ENCODE measurements at places on chromosomes 4 and X.
A peak's percentile ranks its signal among the peaks of the same experiment; 100 is the strongest.

- DNase-seq = no peak
Observed at GRCh38 chr4:99219072-99219471, at the start of gene ADH6. TSS of gene ADH6 (minus strand) at chr4:99219246. CDS start at chr4:99219152, 94 bp downstream.

DNA sequence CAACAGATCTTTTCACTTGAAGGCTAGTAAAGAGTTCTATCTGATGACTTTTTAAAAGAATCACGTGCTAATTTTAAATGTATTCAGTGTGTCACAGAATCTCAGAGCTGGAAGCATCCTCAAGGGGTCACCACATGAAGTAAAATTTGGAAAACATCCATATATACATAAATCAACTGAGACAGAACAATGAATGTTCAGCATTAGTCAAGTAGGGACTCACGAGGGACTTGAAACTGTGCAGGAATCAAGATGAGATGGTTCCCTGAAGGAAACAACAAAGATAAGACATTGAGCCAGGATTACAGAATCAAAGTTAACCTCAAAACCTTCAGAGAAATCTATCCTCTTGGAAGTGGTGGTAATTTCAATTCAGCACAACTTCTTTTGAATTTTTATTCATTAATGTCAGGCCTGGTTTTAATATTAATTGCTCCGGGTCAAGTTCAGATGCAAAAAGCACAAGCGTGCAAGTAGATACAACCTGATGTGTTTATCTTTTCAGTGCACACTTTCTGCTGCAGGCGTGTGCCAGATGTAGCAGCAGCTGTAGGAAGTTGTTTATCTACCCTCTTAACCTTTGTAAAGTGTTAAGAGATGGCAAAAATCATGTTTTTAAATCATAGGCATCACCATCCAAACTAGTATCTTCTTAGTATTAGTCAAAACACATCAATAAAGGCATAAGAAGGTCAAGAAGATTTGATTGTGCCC lies 87.7 kb upstream of the SRD5A3 start:
- no peak for DNase-seq

- DNase-seq = no peak
Observed at GRCh38 chr4:140156529-140157171, 2.7 kb upstream of the MAML3 start.

- DNase-seq = no peak
Observed at GRCh38 chr4:24689212-24689611, 104.9 kb upstream of the DHX15 start.

GRCh38 chrX:905848-906566 lies 275.4 kb downstream of the SHOX start:
- DNase-seq = no peak

GRCh38 chr4:1722551-1723118 lies 1.3 kb downstream of the TACC3 start:
- DNase-seq = no peak

DNA sequence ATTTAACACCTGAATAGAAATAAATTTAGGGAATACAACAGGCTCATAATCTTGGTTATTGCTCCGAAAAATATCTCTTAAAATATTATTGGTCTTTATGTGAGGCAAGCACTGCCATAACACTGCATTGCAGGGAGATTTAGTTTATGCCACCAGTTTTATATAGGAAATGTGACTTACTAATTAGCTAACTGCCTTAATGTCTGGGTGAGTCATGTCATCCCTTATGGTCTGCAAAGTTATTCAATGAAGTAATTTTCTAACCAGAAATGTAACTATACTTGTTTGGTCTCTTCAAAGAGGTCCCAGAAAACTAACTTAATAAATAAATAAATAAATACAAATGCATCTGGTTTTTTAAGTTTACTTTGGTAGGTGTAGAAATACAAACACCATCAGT lies 597.2 kb downstream of the GALNTL6 start:
- no peak for DNase-seq

DNA sequence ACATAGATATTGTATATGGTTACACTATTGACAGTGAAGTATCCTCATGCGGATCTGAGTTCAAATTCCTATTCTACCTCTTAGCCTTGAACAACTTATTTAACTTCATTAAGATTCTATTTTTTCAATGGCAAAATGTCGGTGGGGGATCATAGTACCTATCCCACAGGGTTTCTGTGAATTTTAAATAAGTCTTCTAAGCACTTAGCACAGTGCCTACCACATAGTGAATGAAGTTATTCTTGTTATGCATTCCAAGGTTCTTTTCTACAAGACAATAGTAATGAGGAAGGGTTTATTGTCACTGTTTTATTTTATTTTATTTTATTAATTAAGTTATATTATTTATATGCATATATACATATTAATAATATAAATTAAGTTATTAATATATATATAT lies 8.8 kb upstream of the ENAM start:
- no peak for DNase-seq

DNA sequence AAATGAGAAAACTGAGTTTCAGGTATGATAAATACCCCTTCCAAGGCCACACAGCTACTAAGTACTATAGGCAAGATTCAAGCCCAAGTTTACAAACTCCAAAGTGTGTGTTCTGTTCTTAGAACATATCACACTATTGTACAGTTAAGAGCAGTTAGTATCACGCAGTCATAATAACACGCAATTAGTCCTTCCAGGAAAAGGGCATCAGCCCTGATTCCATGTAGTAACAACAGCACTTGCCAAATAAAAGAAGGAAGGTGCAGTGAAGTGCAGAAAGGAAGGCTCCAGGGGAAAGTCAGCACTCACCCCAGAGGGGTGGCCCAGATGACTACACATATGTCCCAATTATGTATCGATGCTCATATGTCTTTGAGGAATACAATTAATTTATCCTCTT lies 4.4 kb downstream of the TASL start:
- DNase-seq = no peak

DNA sequence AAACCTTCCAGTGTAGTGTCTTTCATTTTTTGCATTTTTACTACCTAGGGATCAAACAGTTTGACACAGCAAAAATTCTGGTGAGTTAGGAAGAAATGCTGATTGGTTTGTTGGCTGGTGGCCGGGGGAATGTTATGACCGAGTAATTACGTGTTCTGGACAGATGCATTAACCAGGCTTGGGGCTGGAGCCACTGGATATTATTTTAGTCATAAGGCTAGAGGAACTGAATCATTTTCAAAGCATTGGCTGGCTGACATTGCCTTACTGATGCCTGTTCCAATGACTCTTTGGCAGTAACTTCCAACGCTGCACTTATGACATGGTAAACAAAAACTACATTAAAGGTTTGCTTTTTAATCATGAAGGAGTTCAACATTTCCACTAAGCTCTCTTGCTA lies 84.6 kb downstream of the FBXO8 start:
- peak; percentile 48 for DNase-seq

DNA sequence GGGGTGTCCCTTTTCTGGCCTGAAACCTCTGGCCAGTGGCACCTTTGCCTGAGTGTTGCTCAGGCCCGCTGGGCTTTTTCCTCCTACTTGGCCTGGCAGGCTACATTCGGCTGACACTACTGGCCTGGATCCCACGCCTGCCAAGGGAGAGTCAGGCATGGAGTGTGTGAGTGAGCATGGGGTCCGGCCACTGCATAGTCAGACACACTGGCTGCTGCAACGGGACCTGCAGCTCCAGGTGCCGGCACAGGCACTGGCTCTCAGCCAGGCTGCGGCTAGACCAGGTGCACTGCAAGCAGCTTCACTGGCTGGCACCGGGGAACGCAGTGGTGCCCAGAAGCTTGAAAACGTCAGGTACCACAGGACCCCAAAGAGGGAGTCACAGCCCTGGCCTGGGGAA lies 434.9 kb downstream of the ARHGAP24 start:
- no peak for DNase-seq

- no peak for DNase-seq
Observed at GRCh38 chr4:179871726-179872125, 2371.5 kb upstream of the TENM3 start.

DNA sequence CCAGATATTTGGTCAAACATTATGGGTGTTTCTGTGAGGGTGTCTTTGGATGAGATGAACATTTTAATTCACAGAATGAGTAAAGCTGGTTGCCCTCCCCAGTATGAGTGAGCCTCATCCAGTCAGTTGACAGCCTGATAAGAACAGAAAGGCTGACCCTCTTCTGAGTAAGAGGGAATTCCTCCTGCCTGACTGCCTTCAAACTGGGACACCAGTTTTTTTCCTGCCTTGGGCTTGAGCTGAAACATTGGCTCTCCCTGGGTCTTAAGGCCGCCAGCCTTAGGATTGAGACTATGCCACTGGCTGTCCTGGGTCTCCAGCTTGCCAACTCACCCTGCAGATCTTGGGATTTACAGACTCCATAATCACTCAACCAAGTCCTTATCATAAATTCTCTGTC lies 14.5 kb upstream of the MAML3 start:
- DNase-seq = peak; percentile 35

- DNase-seq = no peak
Observed at GRCh38 chr4:184286358-184286757, 68.7 kb upstream of the ENPP6 start.

DNA sequence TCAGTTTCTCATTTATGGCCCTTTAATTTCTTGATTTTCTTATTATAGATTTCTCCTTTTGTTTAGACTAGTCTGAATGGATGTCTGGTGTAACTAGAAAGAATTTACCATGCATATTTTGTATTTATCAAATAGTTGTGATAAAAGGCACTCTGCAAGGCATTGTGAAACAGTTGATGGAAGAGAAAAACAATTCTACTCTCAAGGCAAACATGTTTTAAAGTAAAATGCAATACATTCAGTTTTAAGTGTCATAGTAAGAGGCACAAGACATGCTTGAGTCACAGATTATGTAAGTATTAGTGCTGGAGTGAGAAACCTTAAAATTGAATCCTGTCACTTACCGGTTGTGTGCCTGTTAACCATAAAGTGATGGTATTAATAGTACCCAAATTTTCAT lies 283.3 kb upstream of the DKK2 start:
- DNase-seq = no peak

DNA sequence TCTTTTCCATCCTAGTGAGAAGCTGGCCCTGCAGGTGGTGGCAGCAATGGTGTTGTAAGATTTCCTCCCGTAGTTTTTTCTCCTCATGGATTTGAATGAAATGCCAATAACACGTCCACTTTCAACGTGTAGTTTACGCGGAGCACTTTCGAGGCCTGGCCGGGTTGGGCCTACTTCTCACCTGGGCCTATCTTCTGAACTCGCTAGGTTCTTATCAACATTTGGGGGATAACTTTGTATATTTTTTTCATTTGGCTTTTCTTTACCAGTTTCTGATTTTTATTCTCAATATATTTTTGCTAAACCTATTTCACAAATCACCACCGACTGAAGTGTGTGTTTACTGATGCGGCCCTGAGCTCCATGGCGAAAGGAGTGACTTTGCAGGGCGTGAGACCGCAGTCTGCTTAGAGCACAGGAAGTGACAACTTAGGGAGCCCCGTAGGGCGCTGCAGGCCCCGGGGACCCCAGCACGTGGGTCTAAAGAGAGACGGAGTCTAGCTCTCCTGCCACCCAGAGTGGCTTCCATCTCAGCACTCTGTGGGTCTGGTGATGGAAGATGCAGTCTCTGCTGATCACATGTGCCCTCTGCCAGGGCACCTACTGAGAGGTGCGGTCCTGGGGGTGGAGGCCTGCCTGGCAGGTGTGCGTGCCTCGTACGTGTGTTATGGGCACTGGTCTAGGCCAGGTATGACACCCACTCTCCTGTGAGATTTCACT lies 29.1 kb downstream of the NELFA start:
- no peak for DNase-seq

DNA sequence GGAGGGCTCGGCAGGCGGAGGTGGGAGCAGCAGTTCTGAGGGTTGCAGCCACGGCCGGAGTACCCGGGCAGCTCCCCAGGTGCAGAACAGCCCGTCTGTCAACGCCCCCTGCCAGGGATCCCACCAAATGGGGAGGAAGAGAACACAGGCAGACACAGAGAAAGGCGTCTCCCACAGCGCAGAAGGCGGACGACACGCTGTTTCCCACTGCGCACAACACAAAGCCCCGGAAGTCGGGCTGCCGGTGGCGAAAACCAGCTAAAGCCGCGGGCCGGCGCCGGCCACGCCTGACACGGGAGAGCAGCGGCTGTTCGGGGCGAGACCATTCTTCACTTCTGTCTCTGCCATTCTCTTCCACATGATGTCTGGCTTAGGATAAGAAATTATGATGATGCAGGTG lies 31.6 kb downstream of the CTBP1 start:
- no peak for DNase-seq

GRCh38 chrX:112868586-112868985 lies 28.0 kb upstream of the AMOT start:
- no peak for DNase-seq

DNA sequence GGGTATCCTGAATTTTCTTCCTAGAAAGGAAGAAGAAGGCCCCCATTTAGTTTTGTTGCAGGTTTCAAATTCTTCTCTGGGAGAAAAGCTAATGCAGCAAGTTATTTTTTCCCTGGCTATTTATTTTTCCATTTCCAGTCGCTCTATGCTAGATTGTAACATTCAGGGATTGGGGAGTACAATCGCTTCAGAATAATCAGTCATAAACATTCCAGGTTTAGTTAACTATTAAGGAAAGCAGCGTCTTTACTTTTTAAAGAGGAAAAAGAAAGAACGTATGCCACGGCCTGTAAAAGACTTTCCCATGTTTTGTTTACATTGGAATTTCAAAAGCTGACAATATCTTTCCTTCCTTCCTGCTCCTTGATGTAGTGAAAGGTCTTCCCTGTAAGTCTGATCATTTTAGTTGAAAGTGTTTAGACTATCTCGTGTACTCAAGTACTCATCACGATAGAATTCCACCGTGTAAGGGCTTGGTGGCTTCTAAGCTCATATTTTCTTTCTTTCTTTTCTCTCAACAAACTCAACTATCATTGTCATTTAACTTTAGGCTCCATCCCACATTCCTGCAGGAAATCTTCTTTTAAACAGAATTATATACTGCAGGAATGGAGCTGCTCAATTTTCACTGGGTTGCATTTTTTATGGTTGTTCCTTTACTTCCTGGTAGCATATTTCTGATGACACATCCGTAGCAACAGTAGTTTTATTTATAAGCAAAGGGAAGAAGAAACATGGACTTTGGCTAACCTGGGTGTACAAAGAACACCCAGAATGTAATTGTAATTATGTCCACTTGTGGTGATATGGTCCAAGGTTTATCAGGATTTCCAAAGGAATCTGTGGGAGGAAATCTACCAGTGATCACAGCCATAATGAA lies 213.1 kb upstream of the FAT1 start:
- peak; percentile 72 for DNase-seq

GRCh38 chr4:126230269-126230668 lies 915.5 kb downstream of the FAT4 start:
- DNase-seq = no peak
